ENCODE measurements at places on chromosomes 5 and 9.

DNA sequence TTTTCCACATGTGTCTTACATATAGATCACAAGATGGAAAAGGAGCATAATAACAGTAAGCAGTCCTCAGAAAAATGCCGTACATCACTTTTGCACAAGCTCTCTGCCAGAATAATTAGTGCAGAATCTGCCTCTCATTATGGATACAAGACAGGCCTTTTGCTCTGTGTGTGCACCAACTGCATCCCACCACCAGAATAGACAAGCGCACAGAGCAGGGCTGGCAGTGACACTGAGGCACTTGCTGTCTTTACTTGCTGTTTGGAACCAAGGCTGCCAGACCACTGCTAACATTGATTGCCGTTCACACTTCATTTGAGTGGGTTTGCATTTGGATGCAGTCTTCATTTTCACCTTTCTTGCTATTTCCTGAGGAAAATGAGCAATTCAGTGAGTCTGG lies 741.3 kb downstream of the TLE1 start:
- H3K27ac ChIP-seq, result no peak overlapping the region
- no peak for DNase-seq
- H3K36me3 ChIP-seq, result no peaks in the 10 kb centered on the region
- H3K4me1 ChIP-seq, result no peaks in the 10 kb centered on the region
- no peak overlapping the region for H3K4me3 ChIP-seq

GRCh38 chr5:81247441-81247972 lies 14.4 kb downstream of the CKMT2 start:
- H3K36me3 ChIP-seq, result peaks cover 4% of the 10 kb centered on the region
- no peak overlapping the region for H3K27ac ChIP-seq
- H3K4me3 ChIP-seq, result no peak overlapping the region
- H3K4me1 ChIP-seq, result no peaks in the 10 kb centered on the region
- H3K27me3 ChIP-seq, result no peaks in the 10 kb centered on the region

DNA sequence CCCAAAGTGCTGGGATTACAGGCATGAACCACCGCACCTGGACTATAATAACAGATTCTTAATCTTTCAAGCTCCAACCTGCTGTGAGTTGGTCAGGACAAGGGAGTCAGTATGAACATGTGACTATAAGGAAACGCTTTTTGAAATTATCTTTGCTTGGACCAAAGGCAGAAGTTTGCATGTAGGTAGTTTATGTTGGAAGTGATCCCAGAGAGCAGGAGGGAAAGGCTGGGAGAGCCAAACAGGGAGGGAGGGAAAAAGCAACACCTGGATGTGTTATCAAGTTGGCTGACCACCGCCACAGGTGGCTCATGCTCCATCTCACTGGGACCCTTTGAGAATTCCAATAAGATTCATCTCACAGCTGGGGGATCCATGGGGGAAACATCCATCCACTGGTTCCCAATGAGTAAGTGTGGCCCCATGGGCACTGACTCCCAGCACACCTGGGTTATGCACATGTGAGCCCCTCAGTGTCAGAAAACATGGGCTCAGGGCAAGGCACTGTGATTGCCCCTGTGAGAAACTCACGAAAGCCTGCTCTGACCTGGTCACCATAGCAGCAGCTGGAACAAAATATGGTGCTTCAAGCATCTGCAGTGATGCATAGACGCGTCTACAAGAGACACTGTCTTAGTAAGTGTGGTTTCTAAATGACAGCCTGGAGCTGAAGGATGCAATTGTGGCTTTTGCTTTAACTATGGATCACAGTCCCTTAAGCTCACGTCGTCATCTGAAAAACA lies 62.1 kb downstream of the ARSB start:
- no peak overlapping the region for H3K4me3 ChIP-seq

DNA sequence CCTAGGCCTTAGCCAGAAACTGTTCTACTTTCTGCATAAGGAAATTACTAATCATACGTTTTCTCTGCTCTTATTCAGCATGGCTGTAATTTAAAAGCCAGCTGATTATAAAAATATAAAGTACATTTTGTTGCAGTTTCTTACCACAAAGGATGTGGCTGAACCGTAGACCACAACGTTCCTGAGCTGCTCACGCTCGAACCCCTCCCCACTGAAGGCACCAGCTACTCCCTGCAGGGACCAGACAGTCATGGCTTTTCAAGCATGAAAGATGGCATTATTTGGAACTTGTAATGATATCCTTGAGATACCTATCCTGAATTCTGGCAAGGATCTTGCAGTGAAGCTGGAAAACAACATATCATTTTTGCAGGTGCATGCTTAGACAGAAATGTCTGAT lies 91.8 kb upstream of the DMRT1 start:
- peak overlapping the region; percentile 61 for H3K27ac ChIP-seq
- DNase-seq, result no peak
- H3K27me3 ChIP-seq, result no peaks in the 10 kb centered on the region
- H3K4me1 ChIP-seq, result peaks cover 48% of the 10 kb centered on the region
- peak overlapping the region; percentile 69 for H3K4me3 ChIP-seq

GRCh38 chr5:112762113-112762810 lies 24.6 kb downstream of the APC start:
- no peak for DNase-seq
- H3K36me3 ChIP-seq, result peaks cover 2% of the 10 kb centered on the region
- no peak overlapping the region for H3K27ac ChIP-seq
- H3K4me1 ChIP-seq, result no peaks in the 10 kb centered on the region

GRCh38 chr9:5787759-5788302 lies 45.1 kb downstream of the ERMP1 start:
- no peak overlapping the region for H3K27ac ChIP-seq
- peaks cover 5% of the 10 kb centered on the region for H3K4me1 ChIP-seq
- peaks cover 81% of the 10 kb centered on the region for H3K36me3 ChIP-seq
- H3K4me3 ChIP-seq, result no peak overlapping the region
- no peaks in the 10 kb centered on the region for H3K27me3 ChIP-seq

GRCh38 chr9:3475300-3476020 lies 50.3 kb downstream of the RFX3 start:
- H3K36me3 ChIP-seq, result peaks cover 23% of the 10 kb centered on the region
- H3K4me1 ChIP-seq, result peaks cover 37% of the 10 kb centered on the region
- DNase-seq, result no peak

- H3K4me3 ChIP-seq, result no peak overlapping the region
- DNase-seq, result no peak
- no peaks in the 10 kb centered on the region for H3K27me3 ChIP-seq
- no peak overlapping the region for H3K27ac ChIP-seq
- H3K36me3 ChIP-seq, result no peaks in the 10 kb centered on the region
Measured at GRCh38 chr9:9783211-9783610, 829.6 kb downstream of the PTPRD start.

- DNase-seq, result no peak
- H3K4me1 ChIP-seq, result no peaks in the 10 kb centered on the region
- H3K36me3 ChIP-seq, result no peaks in the 10 kb centered on the region
- H3K27ac ChIP-seq, result no peak overlapping the region
Measured at GRCh38 chr5:97909541-97909940, 726.5 kb upstream of the RIOK2 start.

DNA sequence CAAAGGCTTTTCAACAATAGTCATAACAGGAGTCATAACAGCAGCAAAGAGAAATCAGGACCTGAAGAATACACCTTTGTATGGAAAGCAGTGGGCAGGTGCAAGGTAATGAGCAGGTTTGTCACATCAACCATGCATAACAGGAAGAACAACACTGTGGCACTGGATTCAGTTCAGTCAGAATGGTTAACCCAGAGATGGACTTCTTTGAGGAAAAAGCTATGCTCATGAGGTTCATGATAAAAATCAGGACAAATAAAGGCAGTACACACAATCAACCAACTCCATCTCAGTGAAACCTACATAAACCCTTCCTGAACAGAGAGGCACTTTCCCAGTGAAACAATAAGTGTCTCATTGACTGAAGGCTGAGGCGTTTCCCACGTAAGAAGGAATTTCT lies 27.0 kb downstream of the ABITRAM start:
- H3K4me1 ChIP-seq, result peaks cover 1% of the 10 kb centered on the region
- H3K27me3 ChIP-seq, result no peaks in the 10 kb centered on the region
- H3K27ac ChIP-seq, result no peak overlapping the region

- peaks cover 6% of the 10 kb centered on the region for H3K36me3 ChIP-seq
- H3K4me3 ChIP-seq, result peak overlapping the region; percentile 88
- H3K4me1 ChIP-seq, result peaks cover 74% of the 10 kb centered on the region
- H3K27ac ChIP-seq, result peak overlapping the region; percentile 98
- no peak for DNase-seq
- no peaks in the 10 kb centered on the region for H3K27me3 ChIP-seq
Measured at GRCh38 chr9:131735238-131736128, 4.4 kb downstream of the RAPGEF1 start.

DNA sequence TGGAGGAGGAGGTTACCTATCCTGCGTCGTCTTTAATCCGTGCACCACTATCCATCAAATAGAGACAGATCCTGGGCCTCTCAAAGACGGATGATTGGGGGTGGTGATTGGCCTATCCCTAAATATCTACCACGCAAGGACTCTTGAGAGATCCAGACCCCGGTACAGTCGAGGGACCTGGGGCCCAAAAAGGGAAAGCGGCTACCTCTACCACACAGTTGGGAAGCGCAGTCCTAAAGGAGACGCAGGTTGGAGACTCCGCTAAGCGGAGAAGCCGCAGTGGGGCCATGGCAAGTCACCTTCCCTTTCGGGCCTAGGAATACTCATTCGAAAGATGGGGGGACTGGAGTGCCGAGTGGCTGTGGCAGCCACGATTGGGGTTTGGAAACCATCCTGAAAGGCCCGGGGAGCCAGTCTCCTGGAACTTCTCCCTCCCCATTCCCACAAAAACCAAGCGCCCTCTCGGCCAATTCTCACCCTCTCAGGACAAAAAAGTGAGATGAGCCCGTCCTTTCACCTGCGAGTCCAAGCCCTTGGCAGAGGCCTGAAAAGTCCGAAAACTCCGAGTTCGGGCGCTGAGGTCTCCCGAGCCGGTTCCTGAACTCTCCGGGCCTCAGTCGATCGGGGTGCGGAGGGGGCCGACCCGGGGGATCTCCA lies 499 bp upstream of the FOXE1 start:
- H3K36me3 ChIP-seq, result no peaks in the 10 kb centered on the region
- H3K27me3 ChIP-seq, result peaks cover 84% of the 10 kb centered on the region
- H3K4me1 ChIP-seq, result peaks cover 12% of the 10 kb centered on the region
- no peak overlapping the region for H3K27ac ChIP-seq

GRCh38 chr5:58983526-58984452 lies 400.9 kb downstream of the RAB3C start:
- peaks cover 38% of the 10 kb centered on the region for H3K36me3 ChIP-seq
- H3K4me1 ChIP-seq, result peaks cover 6% of the 10 kb centered on the region
- no peak overlapping the region for H3K4me3 ChIP-seq
- no peaks in the 10 kb centered on the region for H3K27me3 ChIP-seq

GRCh38 chr9:76883341-76883855 lies 22.5 kb downstream of the PRUNE2 start:
- H3K27ac ChIP-seq, result no peak overlapping the region
- no peaks in the 10 kb centered on the region for H3K27me3 ChIP-seq
- no peak for DNase-seq
- no peak overlapping the region for H3K4me3 ChIP-seq

GRCh38 chr5:32932241-32932935 lies 221.3 kb downstream of the NPR3 start:
- no peaks in the 10 kb centered on the region for H3K4me1 ChIP-seq
- H3K4me3 ChIP-seq, result no peak overlapping the region
- H3K27me3 ChIP-seq, result no peaks in the 10 kb centered on the region

GRCh38 chr9:115591584-115591984 lies 473.6 kb upstream of the TNC start:
- no peak overlapping the region for H3K4me3 ChIP-seq
- H3K27me3 ChIP-seq, result peaks cover 13% of the 10 kb centered on the region
- no peaks in the 10 kb centered on the region for H3K36me3 ChIP-seq
- no peak for DNase-seq

- peaks cover 28% of the 10 kb centered on the region for H3K36me3 ChIP-seq
- no peak overlapping the region for H3K4me3 ChIP-seq
- no peak for DNase-seq
Measured at GRCh38 chr5:41772056-41772455, 98.2 kb downstream of the OXCT1 start.
